ENCODE measurements at places on chromosomes 4 and X.

DNA sequence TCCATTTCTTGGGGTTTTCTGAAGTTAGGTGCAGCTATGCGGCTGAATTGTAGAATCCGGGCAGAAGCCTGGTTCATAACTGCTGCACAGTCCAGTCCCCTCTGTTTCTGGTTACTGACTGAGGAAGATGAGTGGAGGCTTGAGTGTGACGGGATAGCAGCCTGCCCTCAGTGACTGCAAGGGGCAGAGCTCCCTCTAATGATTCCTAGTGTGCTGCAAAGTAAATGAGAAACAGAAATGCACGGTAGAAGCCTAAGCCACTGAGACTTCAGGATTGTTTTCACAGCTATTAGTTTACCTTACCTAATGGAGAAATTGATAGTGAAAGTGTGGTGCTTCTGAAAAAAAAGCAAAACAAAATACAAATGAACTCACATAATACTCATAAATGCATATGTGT is 189.2 kb downstream of the GPM6A start:
- DNase-seq = no peak

- no peak for DNase-seq
These were observed 1.1 kb upstream of the SPARCL1 start for GRCh38 chr4:87530229-87530628.

DNA sequence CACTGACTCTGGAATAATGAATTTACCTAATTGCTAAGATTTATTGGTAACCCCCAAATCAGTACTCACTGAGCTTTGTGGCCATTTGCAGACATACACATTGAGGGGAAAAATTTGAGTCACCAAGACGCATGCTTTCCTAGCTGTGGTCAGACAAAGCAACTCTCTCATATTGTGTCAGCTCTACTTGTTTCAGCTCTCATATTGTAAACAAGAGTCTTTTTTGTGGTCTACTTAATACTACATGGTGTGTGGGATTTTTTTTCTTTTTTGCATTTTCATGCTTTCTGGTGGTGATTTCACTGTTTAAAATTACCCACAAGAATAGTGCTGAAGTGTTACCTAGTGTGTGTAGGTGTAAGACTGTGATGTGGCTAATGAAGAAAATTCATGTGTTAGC is 428.2 kb upstream of the GALNT7 start:
- DNase-seq = no peak

GRCh38 chrX:94831364-94831763 is 1157.4 kb downstream of the FAM133A start:
- DNase-seq = no peak

GRCh38 chr4:157225096-157225495 is 4.6 kb downstream of the GRIA2 start:
- DNase-seq = no peak

GRCh38 chrX:103248553-103248952 is 6.4 kb downstream of the TCEAL8 start:
- DNase-seq = no peak
